Right lung (tissue), 10 donors: ENCODE measurements at places on chromosomes 1 and 21.

GRCh38 chr1:206895325-206895724, 1.9 kb upstream of the IL24 start:
- DNase-seq: no peak

DNA sequence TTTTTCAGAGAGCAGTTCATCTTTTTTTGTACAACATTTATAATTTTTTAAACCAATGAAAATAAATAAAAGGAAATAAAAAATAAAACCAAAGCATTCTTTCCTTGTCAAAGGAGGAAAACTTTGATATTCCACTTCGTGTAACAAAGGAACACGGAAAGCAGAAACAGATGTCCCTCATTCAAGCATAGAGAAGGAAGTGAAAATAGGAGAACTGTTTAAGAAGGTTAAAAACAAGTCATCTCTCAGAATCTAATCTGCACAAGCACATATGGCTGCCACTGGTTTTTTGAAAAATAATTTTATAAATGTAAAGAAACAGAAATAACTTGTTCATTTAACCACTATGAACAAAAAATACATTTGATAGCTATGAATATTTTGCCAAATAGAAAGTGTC, 35.9 kb upstream of the ZNF644 start:
- DNase-seq: no peak

DNA sequence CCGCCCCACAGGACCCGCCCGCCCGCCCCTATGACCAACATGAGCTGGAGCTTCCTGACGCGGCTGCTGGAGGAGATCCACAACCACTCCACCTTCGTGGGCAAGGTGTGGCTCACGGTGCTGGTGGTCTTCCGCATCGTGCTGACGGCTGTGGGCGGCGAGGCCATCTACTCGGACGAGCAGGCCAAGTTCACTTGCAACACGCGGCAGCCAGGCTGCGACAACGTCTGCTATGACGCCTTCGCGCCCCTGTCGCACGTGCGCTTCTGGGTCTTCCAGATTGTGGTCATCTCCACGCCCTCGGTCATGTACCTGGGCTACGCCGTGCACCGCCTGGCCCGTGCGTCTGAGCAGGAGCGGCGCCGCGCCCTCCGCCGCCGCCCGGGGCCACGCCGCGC, 7.9 kb upstream of the IBA57 start:
- DNase-seq: no peak

DNA sequence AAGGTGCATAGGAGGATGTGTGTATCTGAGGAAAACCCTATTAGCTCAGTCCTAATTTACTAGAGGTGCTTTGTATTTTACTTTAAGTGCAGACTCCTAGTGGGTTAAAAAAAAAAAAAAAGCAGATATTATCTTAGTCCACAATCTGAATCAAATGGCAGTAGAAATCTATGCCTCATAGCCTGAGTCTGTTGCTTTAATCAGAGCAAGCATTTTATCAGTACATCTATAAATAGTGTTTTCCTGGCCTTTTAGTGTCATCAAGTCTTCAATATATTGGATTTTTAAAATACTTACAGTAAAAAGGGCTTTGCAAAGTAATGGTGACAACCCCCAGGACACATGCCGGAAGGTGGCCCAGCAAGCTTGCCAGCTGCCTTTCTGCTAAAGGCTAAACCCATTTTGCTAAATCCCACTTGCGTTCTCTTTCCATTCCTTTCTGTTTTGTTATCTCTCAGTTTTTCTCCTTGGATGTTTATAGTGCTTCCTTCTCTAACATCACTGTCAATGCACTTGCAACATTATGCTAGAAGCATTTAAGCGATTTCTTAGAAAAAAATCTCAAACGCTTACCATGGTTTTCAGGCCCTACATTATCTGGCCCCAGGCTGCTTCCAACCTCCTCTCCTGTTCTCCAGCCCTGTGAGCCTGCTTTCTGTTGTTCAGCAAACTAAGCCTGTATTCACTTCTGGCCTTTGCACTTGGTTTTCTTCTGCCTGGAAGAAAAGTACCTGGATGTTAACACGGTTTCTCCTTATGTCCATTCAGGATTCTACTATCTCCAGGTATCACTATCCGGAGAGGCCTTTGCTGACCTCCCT, 206.3 kb downstream of the PDE4B start:
- DNase-seq: no peak

DNA sequence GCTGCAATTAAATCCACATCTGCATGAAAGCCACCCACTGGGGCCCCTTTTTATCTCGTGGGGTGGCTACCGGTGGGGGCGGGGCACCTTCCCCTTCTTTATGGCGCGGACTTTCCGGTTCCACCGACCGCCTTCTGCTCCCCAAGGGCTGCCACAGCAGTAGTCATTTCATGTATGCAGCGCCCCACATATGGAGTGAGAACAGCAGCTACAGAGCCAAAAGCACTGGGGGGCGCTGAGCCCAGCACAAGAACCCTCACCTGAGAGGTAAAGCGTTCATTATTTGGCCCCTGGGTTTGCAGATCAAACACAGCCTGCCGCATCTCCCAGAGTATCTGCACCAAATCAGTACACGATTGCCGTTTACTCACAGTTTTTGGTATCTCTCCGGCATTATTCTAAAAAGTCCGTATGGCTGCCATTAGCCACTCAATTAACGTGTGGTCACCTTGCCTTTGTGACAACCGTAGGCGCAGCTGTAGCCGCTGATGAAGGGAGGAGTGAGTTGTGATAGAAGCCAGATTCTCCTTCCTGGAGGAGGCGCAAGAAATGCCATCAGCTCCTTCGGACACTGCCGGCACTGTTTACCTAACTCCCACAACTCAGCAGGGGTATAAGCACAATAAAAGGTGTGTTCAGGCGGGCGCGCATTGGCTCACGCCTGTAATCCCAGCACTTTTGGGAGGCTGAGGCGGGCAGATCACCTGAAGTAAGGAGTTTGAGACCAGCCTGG, 30.4 kb upstream of the CR2 start:
- no peak for DNase-seq

DNA sequence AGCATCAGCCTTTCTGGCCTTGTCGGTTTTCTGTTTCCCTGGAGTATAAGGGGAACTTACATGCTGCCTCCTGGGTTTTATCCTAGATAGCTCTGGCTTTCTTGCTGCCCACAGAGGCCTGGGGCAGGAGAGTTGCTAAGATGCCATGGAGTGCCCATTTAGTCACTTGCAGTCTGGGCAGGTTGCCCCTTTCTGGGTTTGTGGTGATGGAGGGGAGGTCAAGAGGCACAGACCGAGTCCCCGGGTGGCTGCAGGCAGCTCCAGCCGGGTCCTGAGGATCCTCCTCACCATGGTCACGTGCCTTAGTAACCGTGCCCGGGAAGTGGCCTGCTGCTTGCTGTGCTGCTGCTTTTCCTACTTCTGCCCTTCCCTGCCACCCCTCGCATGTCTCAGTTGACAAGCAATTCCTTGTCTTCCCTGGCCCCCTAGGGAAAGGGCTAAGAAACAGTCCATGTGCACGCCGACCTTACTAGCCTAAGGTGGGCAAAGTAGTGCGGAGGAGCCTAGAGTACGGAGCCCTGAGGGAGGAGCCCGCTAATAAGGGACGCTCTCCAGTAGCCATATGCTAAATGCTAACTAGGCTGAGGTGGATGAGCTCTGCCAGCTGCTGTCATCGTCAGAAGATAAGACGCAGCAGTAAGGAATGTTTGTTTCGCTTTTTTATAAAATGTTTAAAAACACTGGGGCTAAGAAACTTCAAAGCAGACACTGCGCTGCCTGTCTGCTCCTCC, 34.8 kb downstream of the CLCA1 start:
- peak; percentile 40 for DNase-seq

- no peak for DNase-seq
These were observed 69.6 kb downstream of the DHRS3 start for GRCh38 chr1:12548279-12548972.

DNA sequence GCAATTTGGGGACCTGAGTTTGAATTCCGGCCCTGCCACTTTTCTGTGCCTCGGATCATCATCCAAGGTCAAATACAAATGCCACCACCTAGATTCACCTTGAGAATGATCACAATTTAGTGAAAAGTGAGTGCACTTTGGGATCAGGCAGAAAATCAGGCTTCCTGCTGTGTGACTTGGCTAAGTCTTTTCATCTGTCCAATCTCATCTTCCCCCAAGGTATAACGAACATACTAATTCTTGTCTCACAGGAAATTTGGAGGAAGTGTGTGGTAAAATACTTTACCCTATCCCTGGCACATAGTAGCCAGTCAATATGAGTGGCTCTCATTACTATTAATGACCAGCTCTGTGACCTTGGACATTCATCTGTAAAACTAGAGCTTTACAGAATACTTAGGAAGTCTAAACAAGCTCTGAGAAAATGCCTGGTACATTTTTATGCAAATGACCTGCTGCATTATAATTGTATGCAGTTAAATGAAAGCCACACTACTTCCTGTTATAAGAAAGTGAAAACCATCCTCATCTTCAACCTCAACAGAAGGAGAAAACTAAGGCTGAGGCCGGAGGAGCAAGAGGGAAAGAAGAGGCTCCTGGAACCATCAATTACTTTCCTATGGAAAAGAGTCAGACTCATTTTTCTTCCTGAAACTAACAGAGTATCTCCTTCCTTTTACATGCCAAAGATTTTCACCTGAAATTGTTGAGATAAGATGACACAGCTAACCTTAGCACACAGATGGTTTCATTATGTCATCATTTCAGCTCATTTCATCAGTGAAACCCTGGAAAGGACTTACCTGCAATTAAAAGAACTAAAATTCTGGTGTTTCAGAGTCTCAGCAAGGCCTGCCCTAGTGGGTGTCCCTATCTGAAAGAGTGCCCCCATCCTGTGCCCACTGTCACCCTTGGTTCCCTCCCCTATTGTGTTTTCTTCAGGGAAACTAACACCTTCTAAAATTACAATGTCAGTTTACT, 32.6 kb upstream of the RGS8 start:
- no peak for DNase-seq

DNA sequence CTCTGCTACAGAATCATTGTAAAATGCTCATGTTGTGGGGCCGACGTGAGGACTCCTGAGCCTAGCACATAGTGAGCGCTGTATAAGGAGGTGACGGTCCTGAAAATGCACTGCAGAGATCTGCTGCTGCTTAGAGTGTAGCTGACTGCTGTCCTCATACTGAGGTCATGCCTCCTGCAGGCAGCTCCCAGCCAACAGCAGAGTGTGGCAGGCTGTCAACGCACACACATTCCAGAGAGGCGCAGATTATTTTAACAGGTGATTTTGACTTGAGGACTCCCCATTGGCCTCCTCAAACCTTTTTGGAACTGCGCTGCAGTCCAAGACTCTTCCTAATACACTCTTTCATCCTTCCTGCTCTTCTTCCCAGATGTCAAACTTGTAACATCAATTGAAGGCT, 119.8 kb upstream of the KCNJ6 start:
- no peak for DNase-seq

DNA sequence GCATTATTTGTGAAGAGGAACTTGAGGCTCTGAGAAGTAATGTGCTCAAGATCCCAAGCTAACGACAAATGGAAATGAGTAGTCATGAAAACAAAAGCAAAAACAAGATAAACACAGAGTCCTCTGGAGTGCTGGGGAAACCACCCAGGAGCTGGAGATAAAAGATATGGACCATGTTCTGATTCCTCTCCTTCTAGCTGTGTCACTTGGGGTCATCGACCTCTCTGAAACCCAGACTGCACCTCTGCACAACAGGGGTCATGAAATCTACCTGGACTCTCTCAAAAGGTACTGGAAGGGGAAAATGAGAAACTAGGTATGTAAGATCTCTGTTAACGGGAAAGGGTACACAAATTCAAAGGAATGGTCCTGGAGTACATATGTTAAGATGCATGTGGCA, 6.5 kb downstream of the PGLYRP4 start:
- no peak for DNase-seq

DNA sequence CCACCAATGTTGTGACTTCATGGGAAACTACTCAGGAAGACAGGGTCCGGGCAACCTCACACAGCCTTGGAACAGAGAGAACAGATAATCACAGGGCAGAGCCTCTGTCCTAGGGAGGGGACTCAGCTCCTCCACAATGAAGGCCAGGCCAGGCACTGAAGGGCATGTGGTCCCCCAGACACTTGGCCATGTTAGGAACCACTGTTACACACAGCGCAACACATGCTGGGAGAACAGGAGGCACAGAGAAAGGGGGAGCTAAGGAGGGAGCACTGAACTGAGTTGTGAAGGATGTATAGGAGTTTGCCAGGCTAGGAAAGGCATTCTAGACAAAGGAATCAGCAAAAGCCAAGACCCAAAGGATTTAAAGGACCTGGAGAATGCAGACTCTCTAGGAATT, 127.6 kb downstream of the DMRTB1 start:
- DNase-seq: no peak

GRCh38 chr1:73604739-73605138, 593.2 kb downstream of the LRRIQ3 start:
- no peak for DNase-seq

- no peak for DNase-seq
These were observed 2.5 kb downstream of the SHISAL2A start for GRCh38 chr1:52635321-52636089.

GRCh38 chr1:153000294-153000693, 1.3 kb upstream of the SPRR3 start:
- no peak for DNase-seq

DNA sequence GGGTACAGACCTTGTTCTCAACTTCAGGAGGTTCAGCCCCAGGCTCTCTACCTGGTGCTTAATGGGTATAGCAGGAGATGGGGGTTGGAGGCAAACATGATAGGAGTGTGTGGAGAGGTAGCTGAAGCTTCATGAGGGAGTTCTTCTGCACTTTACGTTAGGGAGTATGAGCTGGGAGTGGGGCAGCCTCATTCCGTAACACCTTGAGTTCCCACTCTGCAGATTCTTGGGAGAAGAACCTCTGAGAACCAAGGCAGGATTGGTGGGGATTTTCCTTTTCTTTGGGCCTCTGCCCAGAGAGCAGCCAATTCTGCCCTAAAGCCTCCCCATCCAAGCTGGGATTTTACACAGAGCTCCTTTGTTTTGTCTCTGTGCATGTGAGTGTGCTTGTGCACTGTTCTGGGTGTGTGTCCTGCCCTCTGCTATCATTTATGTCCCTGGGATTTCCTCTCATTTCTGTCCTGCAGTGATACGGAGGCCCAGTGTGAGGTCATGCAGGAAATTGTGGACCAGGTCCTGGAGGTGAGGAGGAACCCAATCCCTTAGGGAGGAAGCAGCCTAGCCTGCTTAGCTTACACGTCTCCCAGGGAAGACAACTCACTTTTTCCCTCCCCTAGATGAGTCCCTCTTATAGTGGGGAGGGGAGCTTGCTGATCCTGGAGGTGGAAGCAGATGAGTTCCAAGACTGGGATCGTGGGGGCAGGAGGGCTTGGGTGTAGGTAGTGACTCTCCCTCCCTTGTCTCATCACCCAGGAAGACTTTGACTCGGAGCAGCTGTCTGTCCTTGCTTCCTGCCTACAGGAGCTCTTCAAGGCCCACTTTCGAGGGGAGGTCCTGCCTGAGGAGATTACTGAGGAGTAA, 11.6 kb upstream of the SLC27A3 start:
- DNase-seq: no peak

GRCh38 chr1:186429017-186429416, 31.9 kb downstream of the PDC start:
- DNase-seq: no peak

DNA sequence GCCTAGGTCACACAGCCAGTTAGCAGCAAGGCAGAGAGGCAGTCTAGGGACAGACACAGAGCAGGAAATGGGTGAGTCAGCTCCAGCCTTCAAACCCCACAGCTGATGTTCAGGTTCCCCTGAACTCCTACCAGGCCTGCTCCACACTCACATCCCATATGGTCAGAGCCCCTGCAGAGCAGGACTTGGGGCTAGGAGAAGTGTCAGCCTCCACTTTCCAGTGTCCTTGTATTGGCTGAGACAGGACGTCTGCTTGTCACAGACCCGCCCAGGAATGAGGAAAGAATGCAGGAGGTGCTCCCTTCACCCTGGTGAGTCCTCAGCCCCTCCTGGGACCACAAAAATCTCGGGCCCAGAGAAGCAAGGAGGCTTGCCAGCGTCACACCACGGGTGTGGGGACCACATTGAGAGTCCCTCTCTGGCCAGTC, 92.5 kb downstream of the LACTBL1 start:
- DNase-seq: no peak
